ENCODE measurements at places on chromosomes 7 and 10.

- DNase-seq, result no peak
These were observed 112.2 kb downstream of the SEMA3C start for GRCh38 chr7:80806663-80807062.

DNA sequence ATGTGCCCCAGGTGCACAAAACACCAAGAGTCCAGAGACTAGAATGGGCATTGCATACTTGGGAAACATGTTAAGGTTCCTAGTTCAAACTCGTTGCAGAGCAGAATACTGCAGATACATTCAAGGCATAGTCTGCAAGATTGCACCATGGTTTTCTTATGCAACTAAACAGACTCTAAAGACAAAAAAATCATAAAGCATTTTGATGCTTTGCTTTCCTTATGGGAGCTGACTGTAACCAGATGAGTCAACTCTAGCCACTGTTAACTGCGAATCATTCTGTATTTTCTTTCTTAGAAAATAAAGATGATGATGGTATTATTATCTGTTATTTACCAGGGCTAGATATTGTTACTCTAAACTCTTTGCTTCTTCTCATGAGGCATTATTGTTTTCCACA lies 19.7 kb downstream of the TRUB1 start:
- no peak for DNase-seq

DNA sequence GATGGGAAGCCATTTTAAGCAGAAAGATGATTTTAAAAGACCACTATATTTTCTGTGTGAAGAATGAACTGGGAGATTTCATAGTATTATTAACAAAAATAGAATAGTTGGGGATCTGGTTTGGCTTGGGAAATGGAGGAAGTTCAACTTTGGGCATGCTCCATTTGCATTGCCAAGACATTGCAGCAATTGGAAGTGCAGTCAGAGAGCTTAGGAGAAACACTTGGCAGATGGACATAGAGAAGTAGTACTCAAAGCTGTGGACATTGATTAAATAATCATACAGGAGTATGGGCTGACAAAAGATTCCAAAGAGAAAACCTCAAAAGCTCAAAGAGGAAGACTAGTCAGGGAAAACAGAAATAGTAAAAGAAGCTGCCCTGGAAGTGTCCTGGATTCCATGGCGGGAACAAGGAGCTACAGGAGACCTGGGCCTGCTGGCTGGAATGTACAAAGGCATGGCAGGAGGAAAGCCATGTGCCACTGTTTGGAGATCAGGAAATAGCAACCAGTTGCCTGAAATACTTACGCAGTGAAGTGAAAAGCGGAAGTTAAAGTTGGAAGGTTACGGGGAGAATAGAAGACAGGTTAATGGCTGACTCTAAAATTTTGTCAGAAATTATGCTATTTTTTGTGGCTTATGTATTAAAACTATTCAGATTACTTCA lies 93.6 kb upstream of the MXI1 start:
- DNase-seq, result no peak

DNA sequence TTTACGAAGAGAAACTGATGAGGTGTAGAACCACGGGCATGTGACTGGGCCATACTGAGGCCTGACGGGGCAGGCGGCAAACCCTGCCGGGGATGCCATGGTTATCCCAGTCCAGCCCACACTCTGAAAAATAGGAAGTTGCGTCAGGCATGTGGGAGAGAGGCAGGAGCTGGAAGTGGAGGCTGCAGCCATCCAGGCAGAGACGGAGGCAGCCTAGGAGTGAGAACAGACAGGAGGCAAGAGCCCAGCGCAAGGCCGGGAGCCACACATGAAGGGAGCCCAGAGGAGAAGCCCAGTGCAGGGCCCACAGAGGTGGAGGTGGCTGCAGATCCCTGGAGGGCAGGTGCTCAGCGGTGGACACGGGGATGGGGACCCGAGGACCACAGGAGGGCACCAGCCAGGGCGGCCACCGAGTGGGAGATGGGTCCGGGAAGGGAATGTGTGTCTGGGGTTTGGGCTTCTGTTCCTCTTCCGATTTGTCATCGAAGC lies 175.2 kb upstream of the PPP2R2D start:
- no peak for DNase-seq

GRCh38 chr10:113053091-113053490 lies 103.0 kb downstream of the TCF7L2 start:
- DNase-seq, result no peak

GRCh38 chr7:104901240-104901619 lies 112.8 kb upstream of the KMT2E start:
- no peak for DNase-seq

DNA sequence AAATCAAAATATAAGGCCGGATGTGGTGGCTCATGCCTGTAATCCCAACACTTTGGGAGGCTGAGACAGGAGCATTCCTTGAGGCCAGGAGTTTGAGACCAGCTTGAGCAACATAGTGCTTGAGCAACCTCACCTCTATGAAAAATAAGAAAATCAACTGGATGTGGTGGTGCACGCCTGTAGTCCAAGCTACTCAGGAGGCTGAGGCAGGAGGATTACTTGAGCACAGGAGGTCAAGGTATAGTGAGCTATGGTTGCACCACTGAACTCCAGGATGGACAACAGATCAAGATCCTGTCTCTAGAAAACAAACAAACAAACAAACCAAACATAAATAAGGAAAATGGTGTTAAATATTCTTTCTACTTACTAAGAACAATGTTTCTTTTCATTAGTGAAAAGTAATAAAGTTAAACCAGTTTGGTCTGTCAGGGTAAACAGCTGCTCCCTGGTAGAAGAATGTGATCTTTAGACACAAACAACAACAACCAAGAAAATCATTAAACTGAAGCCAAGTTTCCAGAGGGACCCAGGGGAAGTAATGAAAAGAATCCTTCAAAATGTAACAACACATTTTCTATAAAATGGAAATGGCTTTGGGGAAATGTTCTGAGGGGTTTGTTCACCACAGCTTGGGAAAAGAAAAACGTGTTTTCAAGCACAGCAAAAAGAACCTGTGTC lies 17.5 kb upstream of the BAG3 start:
- no peak for DNase-seq

DNA sequence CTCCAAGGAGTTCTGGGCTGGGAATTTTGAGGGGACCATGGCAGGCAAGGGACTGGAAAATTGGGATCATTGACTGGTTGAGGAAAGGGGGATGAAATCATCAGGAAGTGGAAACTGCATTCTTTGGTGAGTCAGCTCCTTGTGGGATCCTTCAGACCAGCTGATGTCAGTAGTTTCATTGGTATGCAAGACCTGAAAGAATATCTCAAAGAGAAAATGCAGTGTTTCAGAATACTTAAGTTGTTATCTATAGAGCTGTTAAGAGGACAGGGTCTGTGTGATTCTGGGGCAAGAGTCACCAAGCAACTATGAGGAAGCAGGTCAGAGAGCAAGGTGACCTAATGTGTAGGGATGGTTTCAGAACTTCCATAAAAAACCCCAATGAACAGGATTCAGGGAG lies 595.9 kb upstream of the AUTS2 start:
- DNase-seq, result peak; percentile 52

GRCh38 chr7:158311791-158312190 lies 275.8 kb downstream of the PTPRN2 start:
- DNase-seq, result no peak

GRCh38 chr7:142612237-142612881 lies 136.9 kb upstream of the PRSS1 start:
- no peak for DNase-seq

- DNase-seq, result no peak
These were observed 98.5 kb upstream of the NPS start for GRCh38 chr10:127450644-127451043.

DNA sequence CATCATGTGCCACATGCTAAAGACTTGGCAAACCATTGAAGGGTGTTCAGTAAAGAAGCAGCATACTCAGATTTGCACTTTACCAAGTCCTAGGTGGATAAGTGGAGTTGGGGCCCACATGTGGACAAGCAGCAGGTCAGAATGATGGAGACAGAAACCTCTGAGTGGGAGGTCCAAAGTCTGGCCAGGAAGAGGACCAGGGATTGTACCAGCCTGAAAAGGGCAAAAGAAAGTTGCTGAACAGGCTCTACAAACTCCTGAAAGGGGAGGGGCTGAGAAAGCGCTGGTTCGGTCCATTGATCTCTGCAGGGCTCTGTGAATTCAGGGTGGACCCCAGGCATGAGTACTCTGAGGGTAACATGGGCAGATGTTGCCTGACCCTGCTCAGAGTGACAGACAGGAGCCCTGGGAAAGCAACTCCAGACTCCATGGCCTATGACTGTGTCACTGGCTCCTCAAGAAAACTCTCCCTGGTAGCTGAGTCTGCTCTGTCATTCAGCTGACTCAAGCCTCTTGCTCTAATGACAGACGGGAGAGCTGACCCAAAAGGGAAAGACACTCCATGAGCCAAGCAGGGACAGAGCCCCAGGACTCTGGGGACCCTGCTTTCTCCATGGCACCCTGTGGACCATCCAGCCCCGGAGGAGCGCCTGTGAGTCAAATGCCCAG lies 68.5 kb downstream of the TBXAS1 start:
- DNase-seq, result no peak

- peak; percentile 85 for DNase-seq
These were observed at the start of gene CALD1 for GRCh38 chr7:134778941-134779740. TSS of gene CALD1 (plus strand) at chr7:134779634. CDS start at chr7:134867734, 88,100 bp downstream.

GRCh38 chr7:105890290-105890997 lies 14.0 kb upstream of the ATXN7L1 start:
- no peak for DNase-seq

GRCh38 chr10:14884082-14884481 lies 5.4 kb downstream of the SUV39H2 start:
- DNase-seq, result no peak

- peak; percentile 81 for DNase-seq
These were observed 968 bp upstream of the INMT start for GRCh38 chr7:30750683-30751650.

DNA sequence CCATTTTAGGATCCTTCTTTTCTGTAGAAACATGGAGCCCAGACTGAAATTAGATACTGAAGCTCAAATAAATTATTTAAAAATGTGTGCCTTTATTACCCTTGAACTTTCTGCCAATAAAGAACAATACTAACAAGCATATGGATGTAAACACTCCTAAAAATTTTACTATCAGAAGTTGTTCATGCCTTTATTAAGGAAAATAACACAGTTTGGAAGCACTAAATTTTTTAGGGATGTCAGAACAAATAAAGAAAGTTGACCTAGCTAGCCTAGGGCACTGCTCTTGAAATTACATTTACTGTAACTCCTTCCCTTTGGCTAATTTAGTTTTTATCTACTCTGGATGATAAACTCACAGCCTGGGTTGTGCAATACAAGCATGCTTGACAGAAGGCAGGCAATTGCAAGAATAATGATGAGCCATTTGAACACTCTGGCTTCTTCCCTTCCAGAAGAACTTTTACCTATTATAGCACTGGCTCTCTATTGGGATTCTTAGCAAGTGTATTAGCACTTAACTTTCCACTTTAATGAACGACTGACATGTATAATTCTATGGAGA lies 351.7 kb upstream of the C7orf33 start:
- no peak for DNase-seq
